Upper lobe of right lung (tissue), 1 donor: ENCODE measurements at places on chromosomes 1 and 21. TPM values are rescaled to one million over a fixed set of nuclear protein-coding genes. Genes with fewer than 3 reads are reported as not detected.

DNA sequence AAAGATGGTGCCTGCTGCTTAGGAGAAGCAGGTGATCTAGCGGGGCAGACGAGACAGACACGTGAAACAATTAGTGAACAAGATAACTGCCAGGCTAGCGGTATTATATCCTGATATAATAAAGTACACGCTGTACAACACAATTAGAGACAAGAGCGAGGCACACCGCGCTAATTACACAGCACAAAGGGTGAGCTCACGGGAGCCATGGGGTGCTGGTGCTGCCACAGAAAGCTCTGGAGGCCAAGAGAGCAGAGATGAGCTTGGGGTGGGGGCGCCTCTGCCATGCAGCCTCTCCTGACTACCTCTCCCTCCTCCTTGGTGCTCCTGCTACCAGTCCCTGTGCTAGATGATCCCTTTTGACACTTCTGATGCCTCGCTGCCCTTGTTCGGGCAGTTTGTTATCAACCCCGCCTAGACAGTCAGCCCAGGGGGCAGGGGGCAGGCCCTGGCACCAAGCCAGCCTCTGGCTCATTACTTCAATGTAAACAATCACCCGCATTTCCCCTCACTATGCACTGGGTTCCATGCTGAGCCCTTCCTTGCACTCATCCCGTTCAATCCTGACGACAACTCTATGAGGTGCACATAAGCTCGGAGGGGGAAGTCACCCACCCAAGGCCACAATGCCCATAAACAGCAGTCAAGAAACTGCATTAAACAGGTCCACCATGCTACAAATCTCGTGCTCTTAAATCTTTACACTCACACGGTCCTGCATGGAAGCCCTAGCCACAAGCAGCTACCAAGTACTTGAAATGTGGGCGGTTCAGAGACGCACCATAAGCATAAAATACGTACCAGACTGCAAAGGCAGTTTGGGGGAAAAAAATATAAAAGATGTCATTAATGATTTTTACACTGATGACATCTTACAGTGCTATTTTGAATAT lies 103.0 kb downstream of the SSBP3 start:
- H3K4me3 ChIP-seq = no peak overlapping the region
- no peaks in the 10 kb centered on the region for H3K36me3 ChIP-seq
- no peak overlapping the region for H3K27ac ChIP-seq
- DNase-seq = no peak
- H3K4me1 ChIP-seq = peaks cover 14% of the 10 kb centered on the region

- no peak overlapping the region for H3K27ac ChIP-seq
- H3K36me3 ChIP-seq = no peaks in the 10 kb centered on the region
- no peak for DNase-seq
- H3K4me3 ChIP-seq = no peak overlapping the region
These were observed 3.3 kb upstream of the DSTYK start for GRCh38 chr1:205214756-205215155.

DNA sequence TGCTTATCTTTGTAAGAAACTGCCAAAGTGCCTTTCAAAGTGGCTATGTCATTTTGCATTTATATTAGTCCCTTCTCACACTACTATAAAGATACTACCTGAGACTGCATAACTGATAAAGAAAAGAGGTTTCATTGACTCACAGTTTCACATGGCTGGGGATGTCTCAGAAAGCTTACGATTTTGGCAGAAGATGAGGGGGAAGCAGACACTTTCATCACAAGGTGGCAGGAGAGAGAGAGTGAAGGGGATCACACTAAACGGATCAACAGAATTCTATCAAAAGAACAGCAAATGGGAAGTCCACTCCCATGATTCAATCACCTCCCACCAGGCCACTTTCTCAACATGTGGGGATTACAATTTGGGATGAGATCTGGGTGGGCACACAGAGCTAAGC lies 1352.0 kb upstream of the B3GALT2 start:
- no peak for DNase-seq
- H3K27ac ChIP-seq = no peak overlapping the region
- no peaks in the 10 kb centered on the region for H3K4me1 ChIP-seq
- H3K27me3 ChIP-seq = no peaks in the 10 kb centered on the region
- H3K36me3 ChIP-seq = no peaks in the 10 kb centered on the region

DNA sequence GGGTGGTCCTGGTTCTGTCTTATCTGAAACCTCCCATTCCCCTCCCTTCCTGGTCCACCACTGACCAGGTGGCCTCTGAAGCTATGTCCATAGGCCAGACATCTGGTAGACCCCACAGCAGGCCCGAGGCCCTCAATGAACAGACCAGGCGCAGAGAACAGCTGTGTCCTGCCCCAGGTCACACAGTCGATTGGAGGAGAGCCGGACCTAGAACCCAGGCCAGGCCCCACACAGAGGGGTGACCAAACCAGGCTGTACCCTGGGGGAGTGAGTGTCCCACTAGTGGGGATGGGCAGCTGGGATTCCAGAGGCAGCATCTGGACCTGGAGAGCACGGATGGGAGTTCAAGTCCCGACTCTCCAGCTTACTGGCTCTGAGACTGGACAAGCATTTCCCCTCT lies 29.2 kb downstream of the RNU1-1 start:
- H3K27me3 ChIP-seq = no peaks in the 10 kb centered on the region
- no peaks in the 10 kb centered on the region for H3K4me1 ChIP-seq
- DNase-seq = peak; percentile 25
- H3K36me3 ChIP-seq = peaks cover 59% of the 10 kb centered on the region
- H3K4me3 ChIP-seq = no peak overlapping the region
- H3K27ac ChIP-seq = no peak overlapping the region

GRCh38 chr1:178885869-178886268 lies 15.0 kb upstream of the ANGPTL1 start:
- no peak overlapping the region for H3K4me3 ChIP-seq
- no peaks in the 10 kb centered on the region for H3K4me1 ChIP-seq
- no peaks in the 10 kb centered on the region for H3K27me3 ChIP-seq
- DNase-seq = no peak
- no peak overlapping the region for H3K27ac ChIP-seq

GRCh38 chr1:12078938-12079861 lies 16.1 kb downstream of the TNFRSF8 start:
- H3K27ac ChIP-seq = no peak overlapping the region
- H3K4me1 ChIP-seq = no peaks in the 10 kb centered on the region
- no peak overlapping the region for H3K4me3 ChIP-seq
- H3K27me3 ChIP-seq = no peaks in the 10 kb centered on the region
- no peak for DNase-seq

DNA sequence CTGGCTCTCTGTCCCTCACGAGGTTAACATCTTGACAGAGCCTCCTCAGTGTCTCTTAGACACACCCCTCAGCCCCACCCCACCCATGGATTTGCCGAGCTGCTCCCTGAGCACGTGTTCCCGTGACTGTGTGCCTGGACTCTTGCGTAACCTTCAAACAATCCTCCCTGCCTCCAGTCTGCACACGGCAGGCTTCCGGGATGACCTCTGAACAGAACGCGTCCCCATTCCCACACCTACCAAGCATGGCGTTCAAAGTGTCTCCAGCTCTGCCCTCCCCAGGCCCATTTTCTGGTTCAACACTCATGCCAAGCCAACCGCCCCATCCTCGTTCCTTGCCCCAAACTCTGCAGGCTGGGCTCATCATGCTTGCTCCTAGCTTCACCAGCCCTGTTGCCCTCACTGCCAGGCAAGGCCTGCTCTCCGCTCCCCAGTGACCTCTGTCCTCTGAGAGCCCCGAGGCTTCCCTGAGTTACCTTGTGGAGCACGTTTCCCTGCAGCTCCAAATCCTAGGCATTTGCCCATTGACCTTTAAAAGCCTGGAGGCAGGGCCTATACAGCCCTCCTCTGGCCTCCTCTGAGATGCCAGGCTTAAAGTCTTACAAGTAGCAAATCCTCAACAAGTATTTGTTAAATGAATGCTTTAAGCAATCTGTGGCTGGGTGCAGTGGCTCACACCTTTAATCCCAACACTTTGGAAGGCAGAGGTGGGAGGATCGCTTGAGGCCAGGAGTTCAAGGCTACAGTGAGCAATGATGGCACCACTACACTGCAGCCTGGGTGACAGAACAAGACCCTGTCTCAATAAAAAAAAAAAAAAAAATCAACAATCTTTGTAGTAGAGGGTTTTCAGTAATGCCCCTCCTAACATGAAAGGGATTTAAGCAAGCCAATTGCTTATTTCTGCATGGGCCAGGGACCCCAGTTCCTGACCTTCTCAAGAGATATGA lies 5.0 kb downstream of the AGT start:
- no peaks in the 10 kb centered on the region for H3K36me3 ChIP-seq
- H3K27me3 ChIP-seq = no peaks in the 10 kb centered on the region
- no peak overlapping the region for H3K4me3 ChIP-seq
- H3K4me1 ChIP-seq = no peaks in the 10 kb centered on the region
- no peak overlapping the region for H3K27ac ChIP-seq

GRCh38 chr21:37771181-37771580 lies 145.1 kb downstream of the KCNJ6 start:
- H3K27me3 ChIP-seq = no peaks in the 10 kb centered on the region
- no peaks in the 10 kb centered on the region for H3K4me1 ChIP-seq
- H3K36me3 ChIP-seq = no peaks in the 10 kb centered on the region
- DNase-seq = no peak
- H3K4me3 ChIP-seq = no peak overlapping the region

The SLC1A7 gene
- total RNA-seq = 0.26 TPM

The ANGPTL1 gene
- 9.3 TPM for total RNA-seq

The DYNLT5 gene
- total RNA-seq = 3.3 TPM
